ENCODE measurements at places on chromosomes 16 and 17.

DNA sequence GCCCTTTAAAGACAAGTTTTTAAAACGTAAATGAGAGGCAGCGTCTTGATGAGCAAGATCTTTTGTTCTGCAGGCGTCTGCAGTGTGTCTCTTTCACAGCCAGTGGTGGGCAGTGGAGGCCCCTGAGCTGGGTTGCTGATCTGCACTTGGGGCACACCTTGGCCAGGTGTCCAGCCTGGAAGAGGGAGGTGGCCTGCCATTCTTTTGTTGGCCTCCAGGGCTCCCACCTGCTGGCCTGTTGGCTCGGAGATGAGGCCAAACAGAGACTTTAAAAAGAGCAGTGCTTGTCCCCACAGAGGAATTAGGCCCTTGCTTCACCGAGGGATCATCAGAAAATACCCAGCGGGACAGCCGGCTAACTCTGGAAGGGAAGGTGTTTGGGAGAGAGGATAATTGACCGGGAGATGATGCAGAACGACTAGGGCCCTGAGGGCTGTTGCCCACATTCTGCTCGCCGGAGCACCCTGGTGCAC lies 145.9 kb upstream of the PLCG2 start:
- DNase-seq: no peak

DNA sequence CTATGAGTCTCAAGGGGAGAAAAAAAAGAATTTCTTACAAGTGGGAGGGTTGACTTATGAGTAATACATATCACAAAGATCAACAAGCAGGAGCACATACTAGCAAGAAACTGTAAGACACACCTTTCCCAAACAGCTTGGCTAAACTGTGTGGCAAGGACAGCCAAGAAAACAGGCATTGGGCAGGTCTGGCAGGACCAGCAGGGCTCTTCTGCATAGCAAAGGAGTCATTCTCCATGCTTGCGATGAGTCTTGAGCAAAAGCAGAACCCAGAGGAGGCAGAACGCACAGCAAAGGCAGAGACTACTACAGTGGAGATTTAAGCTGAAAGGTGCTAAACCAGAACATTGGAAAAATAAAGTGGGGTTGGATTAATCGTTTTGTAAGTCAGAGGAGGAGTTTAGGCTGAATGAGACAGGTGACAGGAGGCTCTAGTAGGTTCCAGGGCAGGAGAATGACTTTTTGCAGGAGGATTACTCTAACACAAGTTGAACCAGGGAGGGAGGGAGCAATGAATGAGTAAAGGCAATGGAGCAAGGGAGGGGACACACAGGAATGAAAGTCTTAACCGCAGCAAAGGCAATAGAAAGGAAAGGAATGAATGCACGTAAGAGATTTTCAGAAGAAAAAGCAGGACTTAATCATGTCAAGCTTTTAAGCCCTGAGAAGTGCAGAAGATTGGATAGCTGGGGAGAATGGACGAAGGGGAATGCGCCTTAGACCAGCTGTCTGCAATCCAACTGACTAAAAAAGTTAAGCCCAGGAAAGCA lies 2.7 kb downstream of the N4BP1 start:
- no peak for DNase-seq

DNA sequence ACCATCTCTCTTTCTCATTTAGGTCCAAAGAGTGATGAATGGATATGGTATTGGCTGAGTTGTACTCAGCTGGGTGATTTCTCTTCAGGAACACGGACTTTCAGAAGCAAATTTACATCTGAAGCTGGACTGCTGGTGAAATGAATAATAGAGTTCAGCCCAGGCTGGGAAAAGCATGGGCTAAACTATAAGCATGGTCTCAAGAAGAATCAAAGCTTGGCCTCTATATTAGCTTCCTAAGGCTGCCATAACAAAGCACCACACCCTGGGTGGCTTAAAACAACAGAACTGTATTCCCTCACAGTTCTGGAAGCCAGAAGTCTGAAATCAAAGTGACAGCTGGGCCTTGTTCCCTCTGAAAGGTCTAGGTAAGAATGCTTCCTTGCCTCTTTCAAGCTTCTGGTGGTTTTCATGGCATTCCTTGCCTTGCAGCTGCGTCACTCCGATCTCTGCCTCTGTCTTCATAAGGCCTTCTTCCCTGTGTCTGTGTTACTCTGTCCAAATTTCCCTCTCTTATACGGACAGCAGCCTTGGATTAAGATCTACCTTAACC lies 89.8 kb upstream of the CES5A start:
- DNase-seq: no peak

GRCh38 chr17:59829217-59830006 lies 63.3 kb downstream of the TUBD1 start:
- peak; percentile 97 for DNase-seq

DNA sequence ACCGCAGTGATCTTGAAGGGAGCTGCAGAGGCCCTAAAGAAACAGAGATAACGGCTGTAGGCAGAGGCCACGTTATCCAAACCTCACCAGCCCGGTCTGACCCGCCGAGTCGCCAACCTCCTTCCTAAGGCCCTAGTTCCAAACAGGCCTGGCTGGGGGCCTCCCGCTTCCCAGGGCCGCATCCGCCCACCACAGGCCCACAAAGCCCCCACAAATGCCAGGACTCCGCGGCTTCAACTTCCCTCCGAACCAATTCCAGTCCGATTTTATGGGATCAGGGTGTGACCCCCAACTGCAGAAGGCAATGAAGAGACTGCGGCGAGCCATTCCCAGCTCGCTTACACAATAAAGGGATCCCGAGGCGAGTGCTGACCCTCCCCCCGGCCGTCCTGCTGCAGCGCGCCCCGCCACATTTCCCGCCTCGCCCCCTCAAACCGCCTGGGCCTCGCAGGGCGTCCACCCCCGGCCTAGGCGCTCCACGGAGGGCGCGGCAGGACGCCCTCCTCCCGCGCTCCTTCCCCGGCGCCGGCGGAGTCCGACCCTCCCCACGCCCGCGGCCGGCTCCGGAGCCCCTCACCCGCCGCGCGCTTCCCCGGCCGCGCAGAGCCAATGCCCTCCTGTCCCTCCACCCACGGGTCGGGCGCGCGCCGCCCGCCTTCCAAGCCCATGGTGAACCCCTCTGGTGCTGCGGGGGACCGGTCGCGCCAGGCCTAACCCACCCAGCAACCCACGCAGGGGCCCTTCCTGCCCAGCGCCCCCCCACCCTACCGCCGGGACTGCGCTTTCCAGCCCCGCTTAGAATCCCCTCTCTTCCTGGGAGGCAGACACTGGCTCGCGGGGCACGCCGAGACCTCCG lies 926 bp downstream of the MYH10 start:
- no peak for DNase-seq

GRCh38 chr16:3922241-3922640 lies 41.7 kb upstream of the CREBBP start:
- DNase-seq: no peak
